ENCODE measurements at places on chromosomes 1 and 21. TPM values are rescaled to one million over a fixed set of nuclear protein-coding genes. Genes with fewer than 3 reads are reported as not detected.

- DNase-seq: no peak
Observed at GRCh38 chr1:54461731-54462596, 55.8 kb upstream of the SSBP3 start.

- no peak for DNase-seq
Observed at GRCh38 chr1:36988741-36989193, 45.5 kb downstream of the GRIK3 start.

- DNase-seq: no peak
Observed at GRCh38 chr1:15038232-15039016, 115.1 kb upstream of the TMEM51 start.

DNA sequence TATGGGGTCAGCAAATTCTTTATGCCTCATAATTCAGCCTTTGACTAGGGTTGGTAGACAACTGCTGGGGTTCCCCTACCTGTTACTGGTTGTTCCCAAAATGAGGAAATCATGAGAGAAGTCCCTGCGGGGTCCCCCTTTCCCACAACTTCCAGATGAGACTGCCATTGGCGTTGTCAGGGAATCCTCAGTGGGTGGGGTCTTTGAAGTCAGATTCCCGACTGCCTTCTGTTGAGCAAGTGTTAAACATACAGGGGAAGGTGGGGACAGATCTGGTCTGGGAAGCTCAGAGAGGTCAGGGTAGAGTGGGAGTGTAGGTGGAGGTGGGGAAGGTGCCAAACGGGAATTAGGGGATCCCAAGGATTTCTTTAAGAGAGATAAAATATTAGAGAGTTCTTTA, 14.7 kb downstream of the HSD3B2 start:
- no peak for DNase-seq

DNA sequence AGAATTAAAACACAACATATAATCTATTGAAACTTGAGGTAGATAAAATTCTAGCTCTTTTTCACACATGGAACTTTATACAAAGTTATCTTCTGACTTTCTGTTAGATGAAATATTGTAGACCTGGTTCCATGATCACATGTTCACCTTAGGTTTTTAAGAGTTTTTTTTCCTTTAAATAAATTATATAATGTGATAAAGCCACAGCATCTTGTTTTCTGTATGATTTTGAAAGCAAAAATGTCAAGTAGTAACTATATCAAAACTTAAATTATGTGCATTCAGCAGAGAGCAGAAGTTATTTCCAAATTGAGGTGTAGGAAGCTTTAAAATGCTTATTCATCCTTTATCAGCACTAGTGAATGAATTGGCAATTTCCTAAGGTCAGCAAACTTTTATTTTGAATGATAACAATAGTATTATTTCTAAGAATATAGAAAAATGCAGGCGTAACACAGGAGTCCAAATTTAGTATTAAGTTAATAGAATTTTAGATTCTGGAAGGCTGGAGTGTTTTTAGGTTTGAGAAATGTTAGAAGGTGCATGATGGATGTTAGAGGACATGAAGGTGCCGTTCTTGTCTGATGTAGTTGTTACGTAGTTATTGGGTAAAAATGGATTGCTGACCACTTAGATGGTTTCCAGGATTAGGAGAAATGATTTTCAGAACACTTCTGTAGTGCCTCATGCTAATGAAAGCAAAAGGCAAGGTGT, 17.5 kb downstream of the BACH1 start:
- no peak for DNase-seq

DNA sequence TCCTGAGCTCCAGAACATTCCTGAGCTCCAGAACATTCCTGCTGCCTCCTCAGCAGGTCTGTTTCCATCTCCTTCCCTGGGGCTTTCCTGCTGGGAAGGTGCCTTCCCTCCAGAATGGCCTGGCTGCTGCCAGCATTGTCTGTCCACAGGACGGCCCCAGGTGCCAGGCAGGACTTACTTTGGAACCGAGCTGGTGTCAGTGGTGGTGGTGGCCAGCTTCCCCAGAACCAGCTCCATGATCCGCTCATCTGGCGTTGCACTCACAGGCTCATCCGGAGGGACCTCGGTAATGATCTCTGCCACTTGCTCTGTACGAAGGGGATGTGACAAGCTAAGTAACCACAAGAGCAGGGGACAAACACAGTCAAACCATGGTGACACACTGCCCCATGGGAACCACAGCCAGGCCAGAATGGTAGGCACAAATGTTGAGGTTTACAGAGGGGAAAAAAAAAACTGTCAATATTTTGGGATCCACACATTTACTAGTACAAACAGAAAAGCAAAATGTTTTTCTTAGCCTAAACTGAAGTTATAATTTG, 41.3 kb downstream of the PRDM15 start:
- DNase-seq: no peak

GRCh38 chr21:33558777-33559421, 16.1 kb downstream of the SON start:
- DNase-seq: no peak

DNA sequence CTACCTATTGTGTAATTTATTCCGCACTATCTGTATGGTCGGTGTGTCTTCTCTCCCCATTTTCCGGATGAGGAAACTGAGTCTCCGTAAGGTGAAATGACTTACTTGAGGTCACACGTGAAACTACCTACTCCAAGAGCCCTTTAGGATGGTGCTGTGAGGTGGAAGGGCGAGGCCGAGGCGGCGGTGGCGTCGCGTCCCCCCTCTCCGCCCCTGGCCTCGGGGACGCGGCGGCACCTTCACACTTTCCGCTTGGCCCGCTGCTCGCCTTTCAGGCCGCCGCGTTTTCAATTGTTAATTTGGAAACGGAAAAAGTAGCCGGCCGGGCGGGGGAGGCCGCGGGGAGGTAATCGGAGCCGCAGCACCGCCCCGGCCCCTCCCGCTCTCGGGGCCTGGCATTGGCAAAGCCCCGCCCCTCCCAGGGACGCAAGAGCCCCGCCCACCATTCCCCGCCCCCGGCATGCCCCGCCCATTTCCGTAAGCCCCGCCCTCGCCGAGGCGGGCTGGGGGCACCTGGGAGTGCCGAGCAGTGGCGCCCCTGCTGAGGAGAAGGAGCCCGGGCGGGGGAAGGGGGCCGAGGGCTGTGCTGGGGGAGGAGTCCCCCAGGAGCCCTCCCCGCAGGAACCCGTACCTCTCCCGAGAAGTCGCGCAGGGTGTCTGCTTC, 18.6 kb downstream of the KCNQ4 start:
- peak; percentile 86 for DNase-seq

DNA sequence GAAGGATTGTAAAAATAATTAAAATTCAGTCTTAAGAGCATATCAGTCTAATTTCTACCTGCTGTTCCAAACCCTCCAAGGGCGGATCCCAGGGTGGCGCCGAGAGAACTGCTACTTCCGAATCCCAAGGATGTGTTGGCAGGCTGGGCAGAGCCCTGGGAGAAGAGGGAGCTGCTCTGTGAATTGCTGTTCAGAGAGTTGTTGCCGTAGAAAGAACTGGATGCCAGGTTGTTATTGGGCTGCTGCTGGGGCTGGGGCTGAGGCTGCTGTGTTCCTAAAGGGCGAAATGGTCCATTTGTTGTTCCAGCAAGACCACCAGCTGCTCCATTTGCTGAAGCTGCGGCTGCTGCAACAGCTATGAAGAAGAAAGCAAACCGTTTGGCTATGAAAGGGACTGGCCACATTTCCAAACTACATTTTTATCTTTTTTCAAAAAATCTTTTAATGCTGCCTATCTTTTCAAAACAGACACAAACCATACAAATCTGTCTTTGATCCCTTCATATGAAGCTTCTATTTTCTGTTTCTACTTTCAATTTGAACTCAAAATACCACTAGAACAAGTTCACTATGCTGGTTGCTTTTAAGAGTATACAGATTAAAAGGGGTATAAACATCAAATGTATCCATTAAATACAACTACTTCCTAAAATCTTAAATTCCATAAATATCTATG, 57.5 kb upstream of the SDC3 start:
- DNase-seq: no peak

GRCh38 chr1:30888391-30888790, 20.2 kb downstream of the SDC3 start:
- no peak for DNase-seq

DNA sequence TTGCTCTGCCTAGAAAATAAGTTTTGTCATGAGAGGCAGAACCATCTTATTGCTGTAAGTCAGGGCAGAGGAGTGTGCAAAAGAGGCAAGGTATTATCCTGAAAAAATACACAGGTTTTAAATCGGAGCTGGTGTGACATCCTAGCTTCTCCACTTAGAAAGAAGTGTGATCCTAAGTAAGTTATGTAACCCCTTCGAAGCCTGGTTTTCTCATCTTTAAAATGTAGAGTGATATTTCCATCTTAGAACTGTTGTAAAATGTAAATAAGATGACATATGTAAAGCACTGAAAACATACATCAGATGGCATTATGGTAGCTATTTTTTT, 65.1 kb downstream of the IER5 start:
- no peak for DNase-seq

DNA sequence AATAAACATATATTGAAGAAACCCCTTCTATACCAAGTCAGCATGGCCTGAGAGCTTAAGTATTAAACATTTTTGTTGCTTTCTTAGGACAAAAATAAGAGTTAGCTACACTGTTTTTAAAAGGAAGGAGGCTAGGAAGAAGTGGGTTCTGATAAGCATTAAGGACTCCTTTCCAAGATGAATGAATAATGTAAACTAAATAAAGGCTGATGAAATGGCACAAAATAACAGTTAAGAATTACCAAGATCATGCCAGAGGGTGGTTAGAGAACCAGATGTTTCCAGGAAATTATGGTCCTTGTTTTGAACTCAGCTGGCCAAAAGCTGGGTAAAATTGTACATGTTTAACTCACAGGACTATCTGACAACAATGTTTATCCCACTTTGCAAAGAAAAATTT, 114.1 kb upstream of the ETS2 start:
- DNase-seq: no peak

DNA sequence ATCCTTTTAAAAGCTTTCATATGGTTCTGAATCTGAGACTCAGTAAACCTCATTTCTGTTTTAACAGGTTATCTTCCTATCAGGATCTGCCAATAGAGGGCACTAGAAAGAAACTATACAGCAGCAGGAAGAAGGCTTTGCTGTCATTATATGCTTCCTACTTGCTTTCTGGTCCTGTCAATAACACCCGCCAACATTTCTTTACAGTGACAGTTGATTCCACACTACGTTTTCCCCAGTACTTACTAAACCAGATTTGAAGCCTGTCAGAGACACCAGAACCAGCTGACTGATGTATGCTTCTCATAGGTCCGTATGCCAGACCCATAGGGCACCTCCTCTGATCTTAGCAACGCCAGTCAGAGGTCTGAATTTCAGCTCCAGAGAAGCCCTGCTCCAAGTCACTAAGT, 341.0 kb upstream of the NEGR1 start:
- DNase-seq: no peak

DNA sequence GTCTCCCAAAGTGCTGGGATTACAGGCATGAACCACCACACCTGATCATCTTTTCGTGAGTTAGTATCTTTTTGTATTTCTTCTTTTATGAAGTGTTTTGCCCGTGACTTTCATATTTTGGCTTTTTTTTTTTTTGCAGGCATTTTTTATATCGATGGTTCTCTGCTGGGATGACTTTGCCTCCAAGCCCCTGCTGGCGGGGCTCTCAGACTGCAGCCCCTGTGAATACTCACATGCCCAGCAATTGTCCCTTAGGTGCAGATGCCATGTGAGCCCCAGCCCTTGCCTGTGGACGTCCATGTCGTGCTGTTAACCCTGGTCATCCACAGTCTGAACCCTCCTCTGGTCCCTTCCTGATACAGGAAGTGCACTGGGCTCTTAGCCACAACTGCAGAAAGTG, 21.7 kb downstream of the CRYAA start:
- peak; percentile 4 for DNase-seq

GRCh38 chr1:23554481-23555269, 4.6 kb downstream of the ID3 start:
- DNase-seq: peak; percentile 85

DNA sequence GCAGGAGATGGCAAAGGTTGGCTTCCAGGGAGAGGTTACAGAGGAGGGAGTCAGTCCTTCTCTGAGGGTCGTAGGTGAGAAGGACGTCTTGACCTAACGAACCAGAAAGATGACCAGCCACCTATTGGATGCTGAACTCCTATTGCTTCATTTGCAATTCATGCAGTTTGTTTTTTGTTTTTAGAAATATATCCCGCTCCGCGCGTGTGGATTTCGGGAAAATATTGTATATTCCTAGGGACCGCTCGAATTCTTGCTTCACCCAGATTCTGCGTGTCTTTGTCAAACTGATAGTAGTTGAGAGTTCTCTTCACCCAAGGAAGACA, 564 bp downstream of the DISP1 start:
- no peak for DNase-seq

DNA sequence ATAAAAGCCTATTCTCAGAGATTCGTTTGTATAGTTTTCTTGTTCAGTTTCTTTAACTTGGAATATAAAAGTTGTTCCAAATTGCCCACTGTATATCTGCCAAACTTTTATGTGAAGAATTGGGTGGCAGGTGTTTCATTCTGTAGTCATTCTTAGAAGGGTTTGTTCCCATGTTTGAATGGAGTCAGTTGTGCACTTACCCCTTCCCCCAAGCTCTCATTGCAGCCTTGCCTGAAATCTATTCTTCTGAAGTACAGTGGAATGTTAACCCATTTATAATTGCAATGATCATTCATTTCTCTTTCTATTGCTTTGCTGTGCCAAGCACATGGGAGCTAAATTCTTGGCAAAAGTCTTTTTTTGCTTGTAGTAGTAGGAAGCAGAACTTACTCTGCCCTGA, 375.3 kb upstream of the C1orf87 start:
- DNase-seq: no peak

GRCh38 chr1:224528900-224529299, 87.2 kb upstream of the CNIH3 start:
- no peak for DNase-seq

DNA sequence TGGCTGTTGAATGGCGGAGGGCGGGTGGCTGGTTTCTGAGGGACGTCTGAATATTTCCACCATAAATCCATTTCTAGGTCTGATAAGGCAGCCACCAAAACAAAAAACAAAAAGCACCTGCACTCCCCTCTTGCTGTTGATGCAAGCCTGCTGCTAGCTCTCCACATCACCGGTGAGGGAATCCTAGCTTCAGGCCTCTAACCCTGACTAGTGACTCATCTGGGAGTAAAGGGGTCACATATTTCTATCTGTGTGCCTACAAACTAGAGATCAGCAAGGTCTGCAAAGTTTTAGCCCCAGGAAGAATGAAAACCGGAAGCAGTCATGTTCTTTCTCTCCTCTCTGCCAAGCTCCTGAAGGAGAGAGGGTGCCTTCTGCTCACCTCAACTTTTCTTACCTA, 10.3 kb upstream of the ERMAP start:
- DNase-seq: no peak

GRCh38 chr1:43622471-43622870, 27.5 kb upstream of the KDM4A start:
- DNase-seq: no peak

GRCh38 chr1:36889478-36890226, 144.7 kb downstream of the GRIK3 start:
- DNase-seq: no peak

The DCST1 gene
- total RNA-seq: 0.35 TPM

The ACTA1 gene
- total RNA-seq: 16,401 TPM

The SYTL1 gene
- not detected for total RNA-seq

The RPTN gene
- not detected for total RNA-seq
